ENCODE measurements at places on chromosomes 3 and 15.

DNA sequence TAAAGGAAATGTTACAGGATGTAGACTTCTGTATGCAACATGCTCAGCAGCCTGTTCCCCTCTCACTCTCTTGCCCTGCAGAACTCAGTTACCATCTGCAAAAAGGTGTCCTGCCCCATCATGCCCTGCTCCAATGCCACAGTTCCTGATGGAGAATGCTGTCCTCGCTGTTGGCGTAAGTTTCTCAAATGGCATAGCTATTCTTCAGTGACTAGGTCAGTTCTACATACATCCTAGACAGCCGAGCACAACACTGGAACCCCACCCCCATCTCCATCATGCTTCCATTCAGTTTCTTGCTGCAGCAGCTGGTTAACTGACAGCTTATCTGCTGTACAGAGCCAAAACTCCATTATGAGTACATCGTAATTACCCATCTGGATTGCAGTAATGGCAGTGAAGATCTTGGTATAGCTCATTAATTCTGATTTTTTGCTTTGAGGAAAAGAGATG, 4.5 kb downstream of the THBS1 start:
- no peak for DNase-seq

- no peak for DNase-seq
Observed at GRCh38 chr3:101143012-101143411, 149.8 kb upstream of the ABI3BP start.

DNA sequence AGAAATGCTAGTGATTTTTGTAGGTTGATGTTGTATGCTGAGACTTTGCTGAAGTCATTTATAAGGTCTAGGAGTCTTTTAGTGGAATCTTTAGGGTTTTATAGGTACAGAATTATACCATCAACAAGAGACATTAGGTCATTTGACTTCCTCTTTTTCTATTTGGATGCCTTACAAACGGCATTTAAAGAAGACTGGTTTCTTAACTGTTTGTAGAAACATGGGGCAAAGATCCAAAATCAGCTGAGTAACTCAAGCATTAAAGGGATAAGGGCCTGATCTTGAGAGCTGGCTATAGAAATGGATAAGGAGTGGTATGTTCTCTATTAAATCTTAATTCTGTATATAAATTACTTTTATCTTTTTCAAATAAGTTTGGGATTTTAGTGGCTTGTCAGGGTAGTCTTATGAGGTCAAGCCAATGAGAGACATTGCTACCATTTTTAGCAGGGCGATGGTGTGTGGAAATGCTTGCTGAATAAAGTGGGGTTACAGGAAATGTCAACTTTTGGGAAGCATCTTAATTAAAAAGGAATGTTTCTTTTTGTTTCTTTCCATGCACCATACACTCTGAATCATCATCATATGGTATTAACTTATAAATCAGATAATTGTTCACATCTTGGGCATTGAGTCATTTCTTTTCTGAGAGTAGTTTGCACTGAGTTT, 197.7 kb upstream of the GBE1 start:
- peak; percentile 49 for DNase-seq

DNA sequence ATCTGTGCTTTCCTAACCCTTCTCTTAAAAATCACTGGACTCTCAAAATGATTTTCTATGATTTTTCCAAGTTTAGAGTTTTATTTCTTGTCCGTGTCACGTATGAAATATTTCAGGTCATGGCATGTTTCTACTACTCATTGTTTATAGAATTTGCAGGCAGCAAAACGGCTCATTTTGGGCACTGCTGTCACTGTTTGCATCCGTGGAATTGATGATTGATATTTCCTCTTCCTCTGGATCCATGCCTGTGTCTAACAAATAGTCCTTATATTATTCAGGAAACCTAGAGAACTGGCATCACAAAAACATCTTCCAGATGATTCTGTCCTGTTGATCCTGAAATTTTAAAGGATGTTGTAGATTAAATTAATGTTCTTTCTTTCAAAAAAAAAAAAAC, 47.6 kb downstream of the LARS2 start:
- DNase-seq = no peak

Measured in Kasumi-1 (cell line).